ENCODE measurements at places on chromosomes 1 and 21.
A peak's percentile ranks its signal among the peaks of the same experiment; 100 is the strongest.

- no peak for DNase-seq
Observed at GRCh38 chr1:193417945-193418744, 231.7 kb upstream of the B3GALT2 start.

DNA sequence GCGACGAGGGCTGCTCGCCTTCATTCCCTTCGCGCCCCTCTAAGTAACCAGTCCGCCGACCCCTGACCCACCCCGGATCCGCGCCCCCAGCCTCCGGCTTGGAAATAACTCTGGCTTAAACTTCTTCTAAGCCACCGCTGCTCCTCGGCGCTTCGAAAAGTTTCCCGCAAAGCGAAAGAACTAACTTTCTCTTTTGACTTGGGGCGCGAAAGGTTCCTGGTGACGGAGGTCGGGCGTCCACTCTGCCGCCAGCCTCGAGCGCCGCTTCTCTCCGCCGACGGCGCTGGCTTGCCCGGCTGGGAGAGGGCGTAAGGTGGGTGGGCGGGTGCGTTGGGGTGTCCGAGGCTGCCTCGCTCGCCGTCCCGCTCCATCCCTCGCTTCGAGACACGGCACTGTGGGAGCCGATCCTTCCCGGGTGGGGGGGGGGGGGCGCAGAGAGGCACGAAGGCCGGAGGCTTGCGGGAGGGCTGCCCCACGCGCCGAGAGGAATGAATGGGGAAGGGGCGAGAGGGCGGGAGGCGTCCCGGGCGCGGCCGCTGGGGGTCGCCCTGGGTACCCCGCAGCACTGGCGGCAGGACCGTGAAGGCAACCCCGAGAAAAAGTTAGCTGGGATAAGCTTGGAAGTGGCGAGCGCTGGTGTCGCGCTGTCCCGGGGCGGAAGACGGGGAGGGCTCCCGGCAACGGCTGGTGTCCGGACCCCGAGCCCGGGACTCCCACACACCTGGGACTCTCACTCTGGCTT, 569 bp downstream of the ATF3 start:
- peak; percentile 54 for DNase-seq

- peak; percentile 91 for DNase-seq
Observed at GRCh38 chr1:160363010-160363409, 3.9 kb upstream of the NHLH1 start.

- no peak for DNase-seq
Observed at GRCh38 chr1:13825033-13825432, 125.0 kb downstream of the PRDM2 start.

DNA sequence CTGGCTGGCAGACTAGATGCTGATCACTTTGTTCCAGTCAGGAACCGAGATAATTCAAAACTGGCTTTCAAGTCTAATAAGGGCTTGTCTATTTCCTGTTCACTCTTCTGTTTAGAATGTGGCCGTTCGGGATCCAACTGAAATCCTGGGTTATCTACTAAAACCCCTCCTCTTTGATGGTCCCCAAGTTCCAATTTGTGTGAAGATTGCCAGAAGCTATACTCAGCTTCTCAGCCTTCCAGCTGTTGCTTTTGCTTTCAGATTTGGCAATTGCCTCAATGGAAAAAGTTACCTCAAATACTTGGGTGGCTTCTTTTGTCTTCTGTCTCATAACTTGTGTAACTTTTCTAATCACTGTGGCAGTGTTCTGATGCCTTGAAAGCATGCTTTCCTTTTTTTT, 43.7 kb downstream of the BTBD8 start:
- no peak for DNase-seq

GRCh38 chr1:97816927-97817326, 103.9 kb downstream of the DPYD start:
- DNase-seq, result peak; percentile 68

DNA sequence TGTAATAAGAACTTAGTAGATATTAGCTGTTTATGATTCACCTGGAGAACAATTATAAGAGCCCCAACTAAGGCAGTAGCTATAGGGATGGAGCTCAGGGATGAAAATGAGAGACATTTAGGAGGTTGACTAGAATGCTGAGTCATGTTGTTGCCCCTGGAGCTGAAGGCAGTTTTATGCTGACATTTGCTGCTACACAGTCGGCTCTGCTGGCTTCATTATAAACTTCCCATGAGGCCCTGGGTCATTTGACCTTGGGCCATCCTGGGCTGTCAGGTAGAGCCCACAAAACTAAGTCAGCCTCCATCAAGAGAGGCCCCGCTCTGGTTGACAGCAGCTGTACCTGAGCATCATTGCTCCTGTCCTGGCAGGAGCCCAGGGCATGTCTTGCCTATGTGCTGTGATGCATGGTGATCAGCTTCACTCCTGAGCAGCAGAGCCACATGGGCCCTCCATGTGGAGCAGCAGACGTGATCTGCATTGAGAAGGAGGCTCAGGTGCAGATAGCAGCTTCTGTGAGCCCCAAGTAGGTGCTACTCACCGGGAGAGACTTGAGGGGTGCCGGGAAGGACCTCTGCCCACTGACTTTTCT, 112.4 kb downstream of the TBX19 start:
- peak; percentile 58 for DNase-seq

GRCh38 chr1:202643397-202644218, 66.6 kb downstream of the SYT2 start:
- DNase-seq, result peak; percentile 21

GRCh38 chr1:16315437-16315836, 36.8 kb downstream of the FBXO42 start:
- no peak for DNase-seq

DNA sequence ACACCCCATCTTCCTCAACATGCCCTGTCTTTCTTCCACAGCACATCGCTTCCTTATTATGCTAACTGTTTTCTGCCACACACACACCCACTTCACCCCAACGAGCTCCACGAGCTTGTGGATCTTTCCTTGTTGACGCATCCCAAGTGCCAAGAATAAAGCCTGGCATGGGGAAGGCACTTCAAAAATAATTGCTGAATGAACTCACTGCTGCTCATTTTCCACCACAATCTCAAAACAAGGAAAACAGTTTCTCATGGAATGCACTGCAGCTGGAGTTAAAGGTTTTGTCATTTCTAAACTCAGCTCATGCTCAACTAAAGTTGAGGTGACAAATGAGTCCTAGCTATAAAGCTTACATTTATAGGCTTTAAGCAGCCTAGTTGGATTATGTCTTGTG, 86.0 kb downstream of the TIAM1 start:
- DNase-seq, result no peak

DNA sequence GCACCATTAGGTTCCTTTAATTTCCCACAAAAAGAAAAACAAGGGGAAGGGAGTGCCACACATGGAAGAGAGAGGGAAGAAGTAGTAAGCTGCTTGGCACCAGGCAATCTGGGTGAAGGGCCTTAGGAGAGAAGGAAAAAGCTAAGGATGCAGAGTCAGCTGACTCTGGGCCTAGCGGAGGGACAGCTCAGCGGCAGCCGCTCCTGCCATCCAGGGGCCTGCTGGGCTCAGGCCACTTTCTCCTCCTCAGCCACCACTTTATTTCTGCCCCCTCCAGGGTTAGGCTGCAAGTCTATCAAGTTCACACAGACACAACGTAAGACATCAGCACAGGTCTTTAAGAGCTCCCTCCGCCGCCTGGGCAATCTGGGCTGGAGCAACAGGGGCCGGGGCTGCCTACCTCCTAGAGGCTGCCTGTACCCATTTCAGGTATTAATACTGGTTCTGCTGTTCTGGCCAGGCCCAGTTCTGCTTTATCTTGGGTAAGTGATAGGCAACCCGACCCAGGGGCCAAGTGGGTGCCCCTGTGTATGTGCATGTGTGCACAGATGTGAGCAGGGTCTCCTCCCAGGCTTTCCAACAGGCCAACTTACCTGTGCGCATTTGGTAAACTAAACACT, 53.6 kb downstream of the SLC45A1 start:
- no peak for DNase-seq

GRCh38 chr21:37206496-37206895, 60.6 kb downstream of the VPS26C start:
- DNase-seq, result no peak

DNA sequence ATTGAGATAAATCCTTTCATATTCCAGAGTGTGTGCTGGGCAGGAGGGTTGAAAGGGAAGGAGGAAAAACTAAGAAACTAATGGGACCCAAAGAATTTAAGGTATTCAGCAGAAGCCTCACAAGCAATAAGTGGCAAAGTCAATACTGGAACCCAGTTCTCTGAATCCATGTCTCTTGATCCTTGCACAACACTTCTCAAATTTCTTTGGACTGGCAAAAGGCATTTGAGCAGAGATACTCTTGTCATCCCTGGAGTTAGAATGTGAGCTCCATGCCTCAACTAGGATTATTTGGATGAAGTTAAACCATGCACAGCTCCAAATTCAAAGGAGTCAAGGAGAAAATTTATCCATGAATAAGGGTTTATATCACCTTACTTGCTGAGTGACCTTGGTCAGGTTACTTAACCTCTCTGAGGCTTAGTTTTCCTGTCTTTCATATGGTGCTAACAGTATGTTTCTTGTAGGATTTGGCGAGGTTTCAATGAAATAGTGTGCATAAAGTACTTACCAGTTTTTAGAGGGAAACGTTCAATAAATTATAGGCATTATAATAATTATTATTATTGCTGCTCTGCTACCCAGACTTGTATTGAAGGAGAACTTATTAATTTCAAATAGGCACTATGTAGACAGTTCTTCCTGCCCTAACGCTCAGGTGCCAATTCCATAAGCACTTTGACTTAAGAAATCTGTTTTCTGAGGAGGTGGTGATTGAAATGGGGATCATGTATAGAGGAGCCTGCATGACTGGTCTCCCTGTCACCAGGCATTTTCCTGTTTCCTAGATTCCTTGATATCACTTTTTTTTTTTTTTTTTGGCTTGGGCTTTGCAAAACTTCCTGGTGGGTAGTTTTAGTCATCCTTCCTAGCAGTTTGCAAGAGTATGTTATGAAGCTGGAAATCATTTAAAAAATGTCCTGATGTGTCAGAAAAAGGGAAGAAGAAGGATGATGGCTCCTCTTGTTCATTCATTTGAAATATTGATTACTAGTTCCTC, 125.0 kb upstream of the JUN start:
- no peak for DNase-seq

DNA sequence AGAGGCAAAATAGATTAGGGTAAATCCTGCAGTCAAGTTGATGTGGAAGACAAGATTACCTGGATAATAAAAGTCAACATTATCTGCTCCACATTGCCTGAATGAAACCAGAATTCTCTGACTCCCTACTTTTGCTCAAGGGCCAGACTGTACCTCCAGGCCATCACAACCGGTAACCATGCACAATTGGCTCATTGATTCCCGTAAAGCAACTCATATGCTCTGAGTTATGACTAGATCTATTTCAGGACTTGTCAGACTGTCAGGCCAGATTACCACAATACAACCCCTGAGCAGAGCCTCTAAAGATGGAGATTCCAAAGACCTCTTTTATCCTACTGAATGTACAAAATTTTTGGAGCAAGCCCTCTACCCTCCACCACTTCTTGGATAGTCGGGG, 90.4 kb downstream of the ODF2L start:
- DNase-seq, result no peak

GRCh38 chr1:55081905-55082296, 42.6 kb downstream of the PCSK9 start:
- no peak for DNase-seq

GRCh38 chr1:18949686-18950400, 6.6 kb downstream of the IFFO2 start:
- DNase-seq, result no peak

DNA sequence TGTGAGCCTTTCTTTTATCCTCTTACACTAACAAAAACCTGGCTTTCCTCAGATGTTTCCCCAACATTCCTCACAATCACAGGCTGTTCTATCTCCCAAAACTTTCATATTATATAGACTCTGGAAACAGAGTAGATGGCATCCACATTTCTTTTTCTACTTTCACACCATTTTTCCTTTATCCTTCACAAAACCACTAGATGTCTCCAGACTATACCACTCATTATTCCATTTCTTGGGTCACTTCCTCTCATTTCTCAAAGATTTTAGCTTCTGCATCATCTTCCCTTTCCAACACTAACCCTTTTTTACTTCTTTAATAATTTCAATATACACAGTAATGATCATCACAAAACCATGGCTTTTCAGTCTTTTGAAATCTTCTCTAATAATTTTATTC, 286.0 kb upstream of the DEPDC1 start:
- peak; percentile 12 for DNase-seq

DNA sequence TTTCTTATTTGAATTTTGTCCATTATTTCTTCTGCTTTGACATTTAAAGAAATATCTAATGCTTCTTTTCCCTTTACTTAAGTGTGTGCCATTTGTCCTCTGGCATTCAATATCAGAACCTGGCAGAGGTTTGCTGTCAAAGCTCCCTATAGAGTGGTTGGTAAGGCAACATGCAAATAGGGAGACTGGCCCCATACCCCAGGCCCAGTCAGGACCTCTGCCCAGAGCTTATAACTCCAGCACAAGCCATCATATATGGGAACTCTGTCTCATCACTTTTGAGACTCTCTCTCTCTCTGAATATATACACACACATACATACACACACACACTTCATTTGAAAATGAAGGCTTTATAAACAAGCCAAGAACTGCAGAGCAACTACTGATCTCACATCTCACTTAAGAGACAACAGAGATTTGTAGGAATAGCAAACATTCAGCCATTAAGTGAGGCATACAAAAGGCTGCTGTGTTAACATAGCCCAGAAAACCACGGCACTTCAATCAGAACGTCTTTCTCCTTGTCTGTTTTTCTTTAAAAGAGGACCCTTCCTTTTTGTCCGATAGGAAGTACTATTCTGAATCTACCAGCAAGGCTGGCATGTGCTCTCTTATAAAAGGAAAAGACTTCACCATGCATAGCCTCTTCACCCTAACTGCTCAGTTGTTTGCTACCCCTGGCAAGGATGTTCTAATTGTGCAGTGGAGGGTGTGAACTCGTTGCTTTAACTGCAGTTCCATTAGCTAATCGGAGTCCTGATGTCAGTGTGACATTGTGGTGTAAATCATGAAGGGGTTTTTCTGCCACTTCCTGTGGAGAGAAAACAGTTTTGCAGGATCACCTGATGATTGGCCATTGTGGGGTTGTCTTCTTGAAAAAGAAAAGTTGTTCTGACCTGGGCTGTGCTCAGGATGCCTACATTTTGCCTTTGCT, 101.7 kb downstream of the NR5A2 start:
- no peak for DNase-seq

DNA sequence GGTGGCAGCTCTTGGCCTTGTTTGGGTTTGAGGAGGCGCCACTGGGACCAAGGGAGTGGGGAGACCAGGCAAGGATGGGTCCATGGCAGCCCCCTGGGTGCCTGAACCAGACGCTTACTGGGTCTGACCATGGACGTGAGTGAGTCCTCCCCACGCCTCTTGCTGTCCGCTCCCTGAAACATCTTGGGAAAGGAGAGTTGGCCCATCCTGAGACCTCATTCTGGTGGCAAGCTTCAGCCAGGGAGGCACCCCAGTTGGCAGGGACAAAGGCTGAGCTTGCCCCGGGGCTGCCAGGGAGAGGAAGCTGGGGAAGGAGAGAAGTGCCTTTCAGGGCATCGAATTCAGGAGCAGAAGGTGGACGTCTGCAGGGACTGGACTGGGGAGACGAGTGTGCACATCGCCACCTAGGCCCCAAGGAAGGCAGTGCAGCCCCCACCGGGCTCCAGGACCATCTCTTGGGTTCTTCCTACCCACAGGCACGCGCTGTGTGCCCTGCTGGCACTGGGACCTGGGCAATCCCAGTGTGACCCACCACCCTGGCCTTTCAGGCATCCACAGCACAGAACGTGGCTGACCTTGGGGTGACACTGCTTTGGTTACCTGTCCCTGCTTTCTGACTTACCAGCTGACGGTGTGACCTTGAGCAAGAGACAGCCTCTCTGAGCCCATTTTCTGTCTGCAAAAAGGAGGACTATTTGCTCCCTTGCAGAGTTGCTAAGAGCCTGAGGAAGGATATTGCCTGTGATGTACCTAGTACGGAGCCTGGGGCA, 132.9 kb upstream of the WNT4 start:
- DNase-seq, result peak; percentile 21

- DNase-seq, result no peak
Observed at GRCh38 chr1:44346184-44346583, 8.9 kb downstream of the ERI3 start.

- DNase-seq, result peak; percentile 79
Observed at GRCh38 chr1:174114788-174115448, 44.4 kb upstream of the RABGAP1L start.

Measured in NCI-H2171 treated with DMSO at 0.1 percent for 48 hours (cell line).